ENCODE measurements at places on chromosomes 6 and 20.

DNA sequence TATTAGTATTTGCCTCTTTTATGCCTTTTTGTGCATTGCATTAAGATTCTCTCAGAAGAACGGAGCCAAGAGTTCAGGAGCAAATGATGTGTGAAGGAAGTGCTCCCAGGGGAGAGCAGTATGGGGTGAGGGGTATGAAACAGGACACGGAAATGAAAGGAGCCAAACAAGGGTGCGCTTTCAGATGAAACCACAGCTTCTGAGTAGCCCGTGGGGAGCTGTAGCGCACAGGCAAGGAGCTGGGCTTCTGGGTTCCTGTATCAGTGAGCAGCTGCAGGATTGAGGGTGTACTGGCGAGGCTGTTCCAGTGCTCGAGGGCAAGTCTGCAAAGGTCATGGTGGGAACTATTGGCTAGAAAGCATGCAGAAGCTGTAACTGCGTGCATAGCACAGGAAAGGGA lies 25.4 kb downstream of the ANKEF1 start:
- DNase-seq, result no peak

GRCh38 chr6:37653933-37654565 lies 43.6 kb downstream of the MDGA1 start:
- no peak for DNase-seq

GRCh38 chr6:28810659-28811053 lies 113.1 kb downstream of the TRIM27 start:
- DNase-seq, result no peak

GRCh38 chr6:69026243-69026642 lies 391.2 kb downstream of the ADGRB3 start:
- no peak for DNase-seq

GRCh38 chr6:26360451-26361416 lies 4.3 kb upstream of the BTN3A2 start:
- no peak for DNase-seq

GRCh38 chr20:46670585-46671584 lies 18.4 kb downstream of the TP53RK start:
- DNase-seq, result no peak

DNA sequence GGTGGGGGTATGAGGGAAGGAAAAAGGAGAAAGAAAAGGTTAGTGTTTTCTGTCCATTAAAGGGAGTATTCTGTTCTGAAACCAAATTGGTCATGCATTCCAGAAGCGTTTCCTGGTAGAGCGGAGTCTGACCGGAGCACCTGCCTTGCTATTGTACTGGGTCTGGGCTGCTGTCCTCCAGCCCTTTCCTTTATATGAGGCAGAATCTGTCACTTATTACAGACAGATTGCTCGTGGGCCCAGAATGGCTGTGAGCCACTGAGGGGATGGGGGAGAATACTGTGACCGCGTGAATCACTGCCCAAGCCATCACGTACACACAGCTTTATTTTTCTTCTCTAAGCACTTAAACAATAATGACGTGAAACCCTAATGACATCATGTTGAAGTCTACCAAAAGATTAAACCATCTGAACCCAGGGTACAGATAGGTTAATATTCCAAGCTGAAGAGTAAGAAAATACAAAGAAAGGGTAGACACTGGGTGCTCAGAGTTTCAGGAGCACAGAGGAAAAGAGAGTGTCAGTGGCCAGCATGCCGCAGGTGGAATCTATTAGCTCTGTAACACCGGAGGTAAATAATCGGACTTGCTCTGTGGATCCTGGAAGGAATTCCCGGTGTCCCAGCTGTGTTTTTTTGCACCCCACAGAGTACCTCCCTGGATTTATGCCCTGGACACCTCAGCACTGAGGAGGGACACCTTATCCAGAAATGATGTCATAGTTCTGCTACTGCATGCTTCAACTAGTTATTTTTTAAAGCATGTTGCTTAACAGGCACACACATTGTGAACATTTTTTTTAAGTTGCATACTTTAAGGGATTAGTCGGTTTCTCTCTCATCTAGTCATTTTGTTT lies 573.3 kb downstream of the PKHD1 start:
- no peak for DNase-seq

GRCh38 chr6:149862922-149863697 lies 1.0 kb downstream of the LRP11 start:
- DNase-seq, result peak; percentile 51

- DNase-seq, result no peak
Observed at GRCh38 chr6:125944896-125945295, 11.7 kb upstream of the HINT3 start.

DNA sequence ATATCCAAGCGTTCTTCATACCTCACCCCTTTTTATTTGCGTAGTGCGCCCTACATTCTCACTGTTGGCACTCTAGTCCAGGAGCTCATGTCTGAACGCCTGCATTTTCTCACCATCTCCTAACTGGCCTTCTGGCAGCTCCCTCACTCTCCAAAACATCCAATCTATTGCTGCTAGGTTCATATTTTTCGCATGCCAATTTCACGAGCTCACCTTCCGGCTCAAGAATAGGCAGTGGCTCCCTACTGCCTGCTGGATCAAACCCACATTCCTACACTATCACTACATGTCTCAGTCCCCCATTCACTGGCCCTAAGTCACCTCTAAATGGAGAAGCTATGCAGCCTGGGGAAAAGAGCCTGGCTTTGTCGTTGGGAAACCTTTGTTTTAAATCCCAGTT lies 115.0 kb downstream of the IPCEF1 start:
- DNase-seq, result no peak

DNA sequence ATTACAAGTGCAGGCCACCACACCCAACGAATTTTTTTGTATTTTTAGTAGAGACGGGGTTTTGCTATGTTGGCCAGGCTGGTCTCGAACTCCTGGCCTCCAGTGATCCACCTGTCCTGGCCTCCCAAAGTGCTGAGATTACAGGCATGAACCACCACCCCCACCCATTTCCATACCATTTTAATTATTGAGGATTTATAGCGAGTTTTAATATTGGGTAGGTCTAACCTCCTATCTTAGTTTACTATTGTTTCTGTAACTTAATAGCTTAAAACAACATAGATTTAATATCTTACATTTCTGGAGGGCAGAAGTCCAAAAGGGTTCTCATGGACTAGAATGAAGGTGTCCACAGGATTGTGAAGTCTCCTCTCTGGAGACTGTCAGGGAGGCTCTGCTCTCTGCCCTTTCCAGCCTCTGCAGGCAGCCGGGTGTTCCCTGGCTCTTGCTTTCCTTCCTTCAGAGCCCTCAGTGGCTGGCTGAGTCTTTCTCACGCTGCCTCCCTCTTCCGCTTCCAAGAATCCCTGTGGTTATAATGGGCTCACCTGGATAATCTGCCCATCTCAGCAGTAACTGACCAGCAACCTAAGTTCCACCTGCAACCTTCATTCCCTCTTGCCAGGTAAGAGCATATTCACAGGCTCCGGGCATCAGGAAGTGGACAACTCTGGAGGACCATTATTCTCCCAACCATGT lies 18.6 kb upstream of the BCAS4 start:
- DNase-seq, result no peak

GRCh38 chr20:4766631-4767030 lies 44.9 kb downstream of the PRND start:
- peak; percentile 96 for DNase-seq

DNA sequence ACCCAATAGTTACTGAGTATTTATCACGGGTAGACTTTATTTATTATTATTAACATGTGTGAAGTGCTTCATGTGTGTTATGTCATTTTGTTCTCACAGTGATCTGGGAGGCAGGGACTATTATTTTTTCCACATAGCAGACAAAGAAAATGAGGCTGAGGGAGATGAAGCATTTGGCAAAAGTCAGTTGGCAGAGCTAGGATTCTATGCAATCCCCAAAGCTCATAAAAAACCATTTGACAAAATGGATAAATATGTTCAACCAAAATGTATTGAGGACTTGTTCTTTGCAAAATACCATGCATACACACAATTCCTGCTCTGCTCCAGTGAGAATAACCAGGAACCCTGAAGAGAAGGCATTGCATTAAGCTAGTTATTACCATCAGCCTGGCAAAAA lies 184.4 kb downstream of the HS3ST5 start:
- DNase-seq, result no peak

- DNase-seq, result no peak
Observed at GRCh38 chr6:135251498-135252441, 70.7 kb downstream of the MYB start.
